ENCODE measurements at places on chromosomes 3 and 15.

DNA sequence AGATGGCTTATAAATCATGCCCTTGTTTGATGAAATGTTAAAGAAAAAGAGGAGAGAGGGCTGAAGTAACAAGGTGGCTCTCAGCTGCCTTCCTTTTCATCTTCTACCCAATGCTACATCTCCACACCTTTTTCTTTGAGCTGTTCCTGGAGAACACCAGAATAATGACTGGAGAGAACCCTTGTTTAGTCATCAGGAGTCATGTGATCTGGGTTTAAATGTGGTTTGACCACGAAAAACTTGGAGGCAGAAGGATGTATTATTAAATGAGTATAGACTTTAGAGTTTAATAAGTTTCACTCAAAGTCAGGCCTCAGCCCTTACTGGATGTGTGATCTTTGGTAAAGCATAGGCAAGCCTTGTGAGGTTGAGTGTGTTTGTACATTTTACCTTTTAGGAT is 230.3 kb upstream of the TBL1XR1 start:
- no peak for DNase-seq

DNA sequence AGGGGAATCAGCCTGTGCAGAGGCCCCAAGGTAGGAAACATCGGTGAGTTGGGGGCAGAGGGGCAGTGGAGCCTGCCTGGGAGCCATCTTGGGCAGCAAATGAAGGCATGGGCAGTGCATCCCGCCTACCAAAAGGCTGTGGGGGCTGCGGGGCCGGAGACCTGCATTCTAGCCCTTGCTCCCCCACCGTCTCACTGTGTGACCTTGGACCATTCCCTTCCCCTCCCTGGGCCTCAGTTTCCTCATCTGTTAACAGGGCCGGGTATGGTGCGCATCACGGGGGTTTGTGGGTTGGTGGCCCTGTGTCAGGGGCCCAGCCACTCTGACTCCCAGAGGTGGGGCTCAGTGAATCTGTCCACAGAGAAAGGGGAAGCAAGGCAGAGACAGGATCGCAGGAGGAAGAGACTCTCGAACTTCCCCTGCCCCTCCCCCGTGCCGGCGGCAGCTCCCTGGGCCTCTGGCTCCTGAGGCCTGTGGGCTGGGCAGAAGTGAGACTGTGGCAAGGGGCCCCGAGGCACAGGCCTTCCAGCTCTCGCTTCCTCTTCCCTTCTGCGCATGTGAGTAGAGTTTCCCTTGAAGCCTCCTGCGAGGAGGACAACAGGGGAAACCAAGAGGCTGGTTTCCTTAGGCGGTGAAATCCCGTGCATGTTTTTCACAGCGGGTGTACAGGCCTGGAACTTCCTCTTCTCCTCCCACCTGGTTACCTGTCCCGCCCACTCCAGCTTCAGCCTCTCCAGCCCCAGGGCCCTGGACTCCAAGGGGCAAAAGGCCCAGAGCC is 42.9 kb downstream of the IDH2 start:
- peak; percentile 36 for DNase-seq

DNA sequence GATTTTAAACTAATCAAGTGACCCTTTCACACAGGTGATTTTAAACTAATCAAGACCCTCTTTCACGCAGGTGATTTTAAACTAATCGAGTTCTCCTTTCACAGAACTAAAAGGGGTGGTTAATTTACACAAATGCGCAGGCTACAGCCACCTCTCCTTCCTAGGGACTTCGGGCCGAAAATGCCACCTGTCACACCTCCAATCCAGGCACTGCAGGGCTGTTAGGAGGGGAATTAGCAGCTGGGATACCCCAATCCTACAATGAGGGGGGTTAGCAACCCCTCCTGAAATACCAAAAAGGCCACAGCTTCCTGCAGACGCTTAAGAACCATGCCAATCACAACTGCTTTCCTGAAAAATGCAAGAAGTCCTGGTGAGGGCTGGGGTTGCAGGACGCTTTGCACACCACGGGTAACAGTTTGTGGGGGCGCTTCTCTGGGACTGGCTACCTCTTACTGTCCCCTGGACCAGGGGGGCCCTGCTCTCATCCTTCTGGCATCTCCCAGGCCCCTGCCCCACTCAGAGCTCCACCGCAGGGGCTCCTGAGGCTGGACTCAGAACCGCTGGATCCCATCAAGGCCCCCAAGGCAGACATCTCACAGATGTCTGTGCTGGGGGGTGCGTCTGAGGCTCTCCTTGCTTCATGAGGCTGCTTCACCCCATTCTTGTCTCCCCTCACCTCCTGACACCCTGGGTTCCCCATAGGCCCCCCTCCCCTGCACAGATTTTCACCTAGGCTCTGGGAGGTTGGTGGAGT is 145.9 kb downstream of the OR4M2 start:
- no peak for DNase-seq

GRCh38 chr15:85837881-85838280 is 43.2 kb upstream of the KLHL25 start:
- DNase-seq, result no peak

GRCh38 chr3:17891139-17891856 is 148.9 kb upstream of the TBC1D5 start:
- DNase-seq, result no peak

DNA sequence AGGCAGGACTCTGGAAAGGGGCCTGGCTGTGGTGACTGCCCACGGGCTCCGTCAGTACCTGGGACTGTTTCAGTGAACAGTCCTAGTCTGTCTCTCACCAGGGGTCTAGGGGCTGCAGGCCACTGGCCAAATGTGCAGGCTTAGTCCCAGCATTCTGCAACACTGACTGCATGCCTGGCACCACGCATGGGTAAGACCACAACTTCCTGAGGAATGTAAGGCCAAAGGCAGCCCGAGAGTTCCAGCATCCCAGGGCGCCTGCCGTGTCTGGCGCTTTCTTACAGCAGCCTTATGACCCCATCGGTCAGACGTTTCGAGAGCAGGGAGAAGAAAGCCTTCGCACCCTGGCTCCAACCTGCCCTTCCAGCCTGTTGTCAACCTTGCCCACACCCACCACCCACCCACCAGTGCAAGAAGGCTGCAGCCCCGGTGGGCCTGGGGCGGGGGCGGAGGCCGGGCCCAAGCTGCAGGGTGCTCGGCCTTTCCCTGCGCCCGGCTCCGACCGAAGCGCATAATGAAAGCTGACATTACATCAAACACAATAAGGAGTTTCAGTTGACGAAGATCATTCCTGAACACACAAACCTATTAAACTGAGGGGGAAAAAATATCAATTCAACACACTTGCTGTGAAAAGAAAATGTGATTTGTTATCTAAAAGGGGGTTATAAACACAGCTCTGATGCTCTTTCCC is 29.5 kb upstream of the TMEM115 start:
- DNase-seq, result no peak

GRCh38 chr3:140510303-140510861 is 167.5 kb upstream of the TRIM42 start:
- DNase-seq, result no peak

GRCh38 chr3:124833710-124834332 is 53.3 kb downstream of the ITGB5 start:
- DNase-seq, result no peak

- no peak for DNase-seq
Observed at GRCh38 chr3:156390846-156391245, 164.1 kb downstream of the SSR3 start.

DNA sequence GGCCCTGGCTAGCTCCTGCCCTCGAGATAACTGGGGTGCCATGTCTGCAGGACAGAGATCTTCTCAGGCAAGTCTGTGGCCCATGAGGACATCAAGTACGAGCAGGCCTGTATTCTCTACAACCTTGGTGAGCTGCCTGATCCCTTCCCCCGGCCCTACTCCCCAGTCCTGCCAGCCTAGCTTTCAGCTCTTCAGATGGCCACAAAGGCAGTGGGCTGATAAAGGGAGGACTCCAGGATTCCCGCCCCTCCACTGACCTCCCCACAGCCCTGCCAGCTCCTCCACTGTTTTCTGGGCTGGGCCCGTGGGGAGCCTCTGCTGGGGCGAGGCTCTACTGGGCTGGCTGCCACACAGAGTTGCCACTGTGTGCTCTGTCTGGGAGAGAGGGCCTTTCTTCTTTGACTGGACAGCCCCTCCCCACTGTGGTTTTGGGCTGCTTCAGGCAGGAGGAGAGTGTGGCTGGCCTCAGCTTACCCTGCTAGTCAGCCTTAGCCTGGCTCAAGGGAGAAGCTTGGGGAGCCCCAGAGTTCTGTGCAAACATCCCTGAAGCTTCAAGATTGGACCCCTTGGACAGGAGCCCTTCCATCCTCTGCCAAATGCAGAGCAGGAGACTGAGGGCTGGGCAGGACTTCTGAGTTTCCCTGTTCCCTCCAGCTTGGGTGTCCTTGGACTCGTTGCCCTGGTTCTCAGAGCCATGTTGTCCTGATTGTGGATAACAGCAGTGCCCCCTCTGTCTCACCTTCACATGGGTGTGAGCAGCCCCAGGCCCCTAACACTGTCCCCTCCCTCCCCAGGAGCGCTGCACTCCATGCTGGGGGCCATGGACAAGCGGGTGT is 24.4 kb downstream of the PTPN23 start:
- DNase-seq, result no peak

DNA sequence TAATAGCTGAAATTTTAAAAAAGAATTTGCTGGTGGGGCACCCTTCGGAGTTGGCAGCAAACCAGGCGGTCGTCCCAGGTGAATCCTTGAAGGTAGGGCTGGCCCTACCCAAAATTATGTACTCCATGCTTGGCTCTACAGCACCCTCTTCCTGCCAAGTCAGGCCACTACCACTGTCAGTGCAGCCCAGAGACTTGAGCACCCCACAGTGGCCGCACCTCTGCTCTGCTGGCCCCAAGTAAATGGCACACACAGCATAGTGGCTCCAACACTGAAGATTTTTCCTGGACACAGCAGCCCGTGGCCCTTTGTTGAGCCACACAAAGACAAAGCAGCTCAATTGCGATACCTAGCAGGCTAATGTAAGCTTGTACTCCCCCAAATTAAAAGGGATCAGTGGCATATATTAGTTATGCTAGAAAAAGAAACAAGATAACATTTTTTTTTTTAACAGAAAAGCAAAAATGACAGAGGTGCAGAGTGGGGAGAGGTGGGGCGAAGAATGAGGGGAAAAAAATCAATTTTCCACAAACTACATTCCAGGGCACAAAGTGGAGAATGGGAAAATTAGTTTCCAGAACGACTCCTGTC is 250.5 kb downstream of the UACA start:
- no peak for DNase-seq

GRCh38 chr3:54372232-54372631 is 249.9 kb downstream of the CACNA2D3 start:
- DNase-seq, result no peak

DNA sequence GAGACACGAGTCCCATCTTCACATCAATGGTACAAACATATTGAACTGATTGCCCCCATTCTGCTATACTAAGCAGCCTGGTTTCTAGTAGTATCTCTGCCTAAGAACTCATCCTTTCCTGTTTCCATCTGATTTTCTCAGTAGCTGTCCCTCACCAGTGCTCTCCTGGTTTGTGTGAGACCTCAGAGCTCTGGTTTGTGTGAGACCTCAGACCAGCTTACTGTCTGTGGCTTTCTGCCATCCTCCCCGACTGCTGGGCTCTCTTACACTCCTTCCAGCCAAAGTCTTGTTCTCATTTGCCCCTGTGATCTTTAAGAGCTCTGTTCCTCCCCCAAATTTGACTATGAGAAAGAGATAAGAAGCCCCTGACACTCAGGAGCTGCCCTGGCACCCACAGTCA is 41.1 kb upstream of the NEDD4 start:
- DNase-seq, result no peak

All from activated T-cell treated with anti-CD3 and anti-CD28 coated beads for 4 hours (primary cell).